ENCODE measurements at places on chromosomes 6 and 20.
A peak's percentile ranks its signal among the peaks of the same experiment; 100 is the strongest.

GRCh38 chr6:39812853-39813533, 20.8 kb downstream of the DAAM2 start:
- no peak for DNase-seq

DNA sequence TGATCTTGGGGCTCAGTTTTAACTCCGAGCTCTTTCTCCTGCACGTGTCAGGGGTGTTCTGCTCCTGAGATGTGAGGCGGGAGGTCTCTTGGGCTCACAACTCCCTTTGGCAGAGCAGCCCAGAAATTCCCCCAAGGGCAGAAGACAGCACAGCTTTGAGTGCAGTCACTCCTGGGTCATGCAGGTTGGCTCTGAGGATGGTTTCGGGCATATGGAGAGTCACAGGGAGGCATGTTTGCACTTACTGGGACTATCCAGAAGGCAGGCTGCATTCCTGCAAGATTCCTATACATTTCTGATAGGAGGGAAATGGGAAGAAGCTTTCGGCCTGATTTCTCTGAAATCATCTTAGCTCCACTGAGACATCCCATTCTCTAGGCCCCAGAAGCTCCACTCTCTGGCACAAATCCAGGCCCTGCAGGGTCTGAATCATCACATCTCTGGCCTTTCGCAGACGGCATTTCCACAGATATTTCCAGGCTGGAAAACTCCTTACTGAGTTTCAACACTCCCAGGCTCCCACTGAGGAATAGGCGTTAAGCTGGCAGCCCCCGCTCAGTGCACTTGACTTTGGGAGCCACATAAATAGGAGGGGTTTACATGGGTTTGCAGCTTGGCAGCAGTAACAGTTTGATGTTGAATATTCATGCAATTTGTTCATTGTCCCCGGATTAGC, 39.7 kb downstream of the AGPAT4 start:
- no peak for DNase-seq

- no peak for DNase-seq
These were observed 101.9 kb upstream of the ARMC2 start for GRCh38 chr6:108746366-108746765.

GRCh38 chr6:126268092-126268491, 71.8 kb upstream of the CENPW start:
- DNase-seq = no peak

DNA sequence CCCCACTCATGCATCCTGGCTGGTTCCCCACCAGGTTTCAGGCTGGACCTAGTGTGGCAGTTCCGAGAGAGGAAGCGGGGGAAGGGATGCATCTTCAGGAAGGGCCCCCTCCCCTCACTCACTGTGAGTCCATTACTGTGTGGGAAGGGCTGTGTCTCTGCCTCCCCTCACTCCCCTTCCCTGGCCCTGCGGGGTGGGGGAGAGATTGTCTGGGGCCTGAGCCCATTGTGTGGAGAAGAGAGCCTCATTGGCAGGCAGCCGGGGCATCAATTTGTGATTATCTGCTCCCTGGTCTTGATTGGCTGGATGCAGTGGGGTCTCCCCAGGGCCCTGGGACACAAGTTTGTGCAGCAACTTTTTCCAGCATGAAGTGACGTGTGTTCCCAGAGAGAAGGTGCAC, 4.1 kb upstream of the MYT1 start:
- no peak for DNase-seq

DNA sequence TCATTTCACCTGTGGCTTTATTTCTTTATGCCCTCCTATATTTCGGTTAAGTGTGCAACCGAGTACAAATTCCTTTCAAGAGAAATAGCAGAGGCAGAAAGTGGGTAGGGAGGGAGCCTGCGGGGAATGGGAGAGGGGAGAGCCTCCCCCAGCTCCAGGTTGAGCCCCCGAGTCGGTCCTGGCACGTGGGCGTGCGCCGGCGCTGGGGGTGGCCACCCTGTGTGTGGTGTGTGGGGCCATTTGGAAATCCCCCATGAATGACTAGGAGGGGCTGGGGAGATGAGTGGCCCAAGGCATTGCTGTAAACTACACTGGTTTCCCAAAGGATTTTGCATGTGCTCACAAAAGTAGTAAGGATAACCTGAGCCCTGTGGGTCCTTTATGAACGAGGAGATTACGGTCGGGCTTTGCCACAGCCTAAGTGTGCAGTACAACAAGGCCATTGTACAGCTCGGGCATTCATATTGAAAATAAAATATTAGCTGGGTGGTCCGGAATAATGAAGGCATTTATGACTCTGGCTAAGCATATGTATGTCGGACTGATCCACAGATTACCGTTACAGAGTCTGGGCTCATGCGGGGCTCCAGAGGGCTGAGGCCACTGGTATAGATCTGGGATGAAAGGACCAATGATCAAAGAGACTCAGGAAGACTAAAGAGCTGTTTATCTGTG, 84.5 kb upstream of the RALGAPA2 start:
- no peak for DNase-seq

DNA sequence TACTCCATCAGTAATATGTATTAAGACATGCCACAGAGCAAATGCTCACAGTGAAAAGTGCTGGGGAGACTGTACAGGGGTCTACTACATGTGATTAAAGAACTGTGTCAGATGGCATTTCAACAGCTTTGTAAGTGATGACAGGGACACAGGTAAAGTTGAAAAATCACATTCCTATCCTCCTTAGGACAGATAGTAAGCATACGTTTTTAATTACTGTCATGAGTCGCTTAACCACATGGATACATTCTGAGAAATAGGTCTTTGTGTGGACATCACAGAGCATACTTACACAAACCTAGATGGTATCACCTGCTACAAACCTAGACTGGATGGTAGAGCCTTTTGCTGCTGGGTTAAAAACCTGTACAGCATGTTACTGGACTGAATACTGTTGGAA, 645.8 kb upstream of the AGPAT4 start:
- DNase-seq = no peak

DNA sequence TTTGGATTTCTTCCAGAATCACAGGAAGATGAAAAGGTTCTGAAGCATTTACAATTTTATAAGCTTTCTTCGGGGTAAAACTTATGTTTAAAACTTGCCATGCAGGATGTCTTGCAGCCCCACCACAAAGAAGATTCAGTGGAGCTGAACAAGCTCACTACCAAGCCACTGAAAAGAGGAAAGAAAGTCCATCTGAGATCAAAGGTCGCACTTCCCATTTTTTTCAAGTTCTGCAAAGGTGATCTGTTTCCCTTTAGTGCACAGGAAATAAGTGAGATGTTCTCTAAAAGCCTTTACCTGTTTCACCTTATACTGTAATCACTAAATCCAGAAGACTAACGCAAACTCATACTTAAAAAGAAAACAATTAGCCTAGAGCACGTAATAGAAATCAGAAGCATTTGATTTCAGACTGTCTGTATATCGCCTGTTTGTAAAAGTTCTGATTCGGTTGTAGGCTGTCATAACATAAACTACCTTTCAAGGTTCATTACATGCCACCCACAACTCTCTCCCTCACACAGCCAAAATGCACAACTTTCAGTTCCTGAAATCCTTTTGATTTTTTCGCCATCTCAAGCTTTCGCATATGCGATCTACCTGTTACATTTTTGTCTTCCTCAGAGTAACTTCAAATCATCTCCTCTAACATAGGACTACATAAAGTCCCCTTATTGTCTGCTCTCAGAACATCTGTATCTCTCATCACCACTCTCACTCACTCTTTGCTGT, 1.8 kb downstream of the ECHDC1 start:
- no peak for DNase-seq

- no peak for DNase-seq
These were observed 44.9 kb downstream of the TPD52L1 start for GRCh38 chr6:125198398-125198937.

DNA sequence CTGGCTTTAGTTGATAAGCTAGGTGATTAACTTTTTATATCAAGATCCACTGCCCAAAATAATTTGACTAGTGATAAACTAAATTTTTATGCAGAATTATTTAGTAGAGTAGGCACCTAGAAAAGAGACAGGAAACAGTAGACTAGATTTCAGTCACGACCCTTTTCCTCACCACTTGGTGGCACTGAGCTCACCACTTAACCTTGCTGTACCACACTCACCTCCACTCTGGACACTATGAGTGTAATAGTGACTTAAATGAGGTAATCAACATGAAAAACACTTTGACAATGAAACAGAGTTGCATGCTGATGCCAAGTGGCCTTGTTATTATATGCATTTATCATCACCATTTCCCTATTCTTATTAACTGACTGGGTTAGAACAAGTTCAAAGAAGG, 730.4 kb downstream of the KIF16B start:
- DNase-seq = no peak

GRCh38 chr20:25247518-25247955, 348 bp upstream of the PYGB start:
- no peak for DNase-seq

DNA sequence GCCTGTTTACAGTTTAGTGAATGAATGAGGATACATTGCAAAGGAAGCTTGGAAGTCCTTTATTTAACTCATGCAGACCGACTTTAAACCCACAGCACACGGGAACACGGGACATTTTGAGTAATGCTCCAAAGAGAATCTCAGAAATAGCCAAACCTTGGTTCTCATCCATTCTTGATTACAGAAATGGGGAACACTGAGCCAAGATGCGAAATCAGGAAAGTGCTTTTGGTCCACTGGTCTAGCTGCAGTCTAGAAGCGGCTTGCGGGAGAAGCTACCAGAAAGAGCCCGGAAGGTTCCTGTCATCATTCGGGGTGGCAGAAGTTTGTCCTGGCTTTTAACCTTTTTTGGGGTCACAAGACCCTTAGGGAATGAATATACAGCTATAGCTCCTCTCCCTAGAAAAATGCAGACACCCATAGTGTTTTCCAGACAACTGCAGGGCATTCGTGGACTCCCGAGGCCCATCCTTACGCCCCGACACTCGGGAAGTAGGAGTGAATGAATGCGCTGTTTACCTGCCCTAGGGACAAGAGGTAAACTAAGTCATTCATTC, 475 bp upstream of the TMEM181 start:
- DNase-seq = no peak

DNA sequence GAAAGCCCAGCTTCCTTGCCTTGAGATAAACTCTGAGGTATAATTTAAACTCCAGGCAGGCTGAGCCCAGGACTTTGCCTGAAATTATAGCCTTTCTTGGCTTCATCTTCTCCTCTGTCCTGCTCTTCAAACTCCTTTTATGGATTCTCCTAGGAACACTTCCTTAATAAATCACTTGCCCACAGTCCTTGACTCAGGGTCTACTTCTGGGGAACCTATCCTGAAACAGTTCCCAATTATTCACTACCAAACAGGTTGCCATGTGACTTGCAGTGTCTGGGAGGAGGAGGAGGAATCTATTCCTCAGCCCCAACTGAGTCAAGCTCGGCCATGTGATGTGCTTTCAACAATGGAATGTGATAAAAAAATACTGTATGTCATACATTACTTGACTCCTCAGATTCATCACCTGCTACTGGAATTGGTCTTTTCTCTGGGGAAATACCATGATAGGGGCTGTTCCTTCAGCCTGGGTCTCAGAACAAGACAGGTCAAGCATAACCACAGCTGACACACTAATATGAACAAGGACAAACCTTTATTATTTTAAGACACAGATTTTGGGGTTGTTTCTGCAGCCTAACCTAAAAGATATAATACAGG, 20.5 kb upstream of the CDKN1A start:
- DNase-seq = no peak

GRCh38 chr6:100549406-100550167, 84.9 kb upstream of the SIM1 start:
- DNase-seq = no peak

DNA sequence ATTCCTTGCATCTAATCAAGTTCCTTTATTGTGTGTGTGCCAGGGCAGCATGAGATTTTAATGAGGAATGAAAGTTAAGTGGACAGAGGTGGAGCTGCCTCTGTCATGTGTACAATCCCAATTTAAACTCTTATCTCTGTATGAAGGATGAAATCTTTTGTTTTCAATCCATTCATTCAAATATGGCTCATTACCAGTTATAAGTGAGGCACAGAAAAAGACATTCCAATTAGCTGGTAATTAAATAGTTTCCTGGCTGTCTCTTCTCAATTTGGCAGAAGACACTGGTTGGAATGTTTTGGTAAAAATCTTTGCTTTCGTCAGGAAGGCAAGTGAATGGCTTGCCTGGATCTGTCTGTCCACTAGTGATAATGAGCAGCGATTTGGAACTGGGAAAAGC, 46.4 kb downstream of the CLVS2 start:
- DNase-seq = no peak

DNA sequence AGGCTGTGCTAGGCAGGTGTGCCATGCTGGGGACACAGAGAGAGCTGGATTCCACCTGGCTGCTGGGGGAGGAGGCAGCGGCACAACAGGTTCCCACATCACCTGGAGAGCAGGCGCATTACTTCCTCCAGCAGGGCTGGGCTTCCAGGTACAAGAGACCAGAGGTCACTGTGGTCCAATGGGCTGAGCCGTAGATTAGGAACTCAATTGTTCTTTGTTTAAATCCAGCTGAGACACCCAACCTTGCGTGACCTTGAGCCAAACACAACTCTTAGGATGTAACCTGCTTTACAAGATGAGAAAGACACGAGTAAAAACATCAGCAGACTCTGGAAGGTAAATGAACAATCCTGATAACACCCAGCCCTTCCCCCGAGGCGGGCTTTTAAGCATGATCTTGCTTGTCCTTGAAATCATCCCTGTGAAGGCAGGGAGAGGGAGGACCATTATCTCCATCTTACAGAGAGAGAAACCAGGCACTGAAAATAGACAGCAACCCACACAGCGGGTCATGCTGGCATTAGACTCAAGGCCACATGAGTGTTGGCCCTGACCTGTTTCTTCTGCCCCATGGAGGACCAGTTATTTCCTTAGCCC, 216.5 kb upstream of the RREB1 start:
- no peak for DNase-seq

GRCh38 chr6:43297644-43298564, at the start of gene SLC22A7:
Gene SLC22A7, plus strand, starts transcription at chr6:43298260. Its CDS starts 99 bp downstream, at chr6:43298359.
- DNase-seq = no peak

- DNase-seq = no peak
These were observed 7.7 kb upstream of the QKI start for GRCh38 chr6:163406830-163407229.

DNA sequence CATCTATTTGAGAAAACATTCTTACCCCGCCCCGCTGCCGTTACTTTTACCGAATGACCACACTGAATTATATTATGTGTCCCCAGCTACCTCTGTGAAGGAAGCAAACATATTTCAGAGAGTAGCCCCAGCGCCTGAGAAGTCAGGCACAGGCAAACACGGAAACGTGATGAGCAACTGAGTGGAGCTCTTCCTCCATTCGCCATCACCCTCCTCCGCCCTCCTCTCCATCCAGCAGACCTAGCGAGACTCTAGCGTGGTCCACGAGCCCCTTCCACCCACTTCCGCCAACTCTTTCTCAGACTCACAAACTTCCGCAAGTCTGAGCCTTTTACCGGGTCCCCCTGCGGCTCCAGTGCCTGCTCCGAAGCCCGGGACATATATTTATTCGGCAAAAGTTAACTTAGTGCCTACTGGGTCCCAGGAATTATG, 582 bp downstream of the SNRPB start:
- peak; percentile 74 for DNase-seq
